ENCODE measurements at places on chromosomes 7 and 10.

DNA sequence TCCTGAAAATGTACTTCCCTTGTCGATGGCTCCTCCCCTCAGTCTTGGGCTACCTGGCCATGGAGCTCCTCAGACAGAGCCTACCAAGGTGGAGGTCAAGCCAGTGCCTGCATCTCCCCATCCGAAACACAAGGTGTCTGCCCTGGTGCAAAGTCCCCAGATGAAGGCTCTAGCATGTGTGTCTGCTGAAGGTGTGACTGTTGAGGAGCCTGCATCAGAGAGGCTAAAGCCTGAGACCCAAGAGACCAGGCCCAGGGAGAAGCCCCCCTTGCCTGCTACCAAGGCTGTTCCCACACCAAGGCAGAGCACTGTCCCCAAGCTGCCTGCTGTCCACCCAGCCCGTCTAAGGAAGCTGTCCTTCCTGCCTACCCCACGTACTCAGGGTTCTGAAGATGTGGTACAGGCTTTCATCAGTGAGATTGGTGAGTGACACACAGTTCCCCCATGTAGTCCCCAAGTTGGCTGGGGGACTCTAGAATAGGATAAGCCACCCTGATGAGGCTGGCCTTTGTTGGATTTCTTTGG, 8.8 kb downstream of the PPRC1 start:
- DNase-seq: no peak

DNA sequence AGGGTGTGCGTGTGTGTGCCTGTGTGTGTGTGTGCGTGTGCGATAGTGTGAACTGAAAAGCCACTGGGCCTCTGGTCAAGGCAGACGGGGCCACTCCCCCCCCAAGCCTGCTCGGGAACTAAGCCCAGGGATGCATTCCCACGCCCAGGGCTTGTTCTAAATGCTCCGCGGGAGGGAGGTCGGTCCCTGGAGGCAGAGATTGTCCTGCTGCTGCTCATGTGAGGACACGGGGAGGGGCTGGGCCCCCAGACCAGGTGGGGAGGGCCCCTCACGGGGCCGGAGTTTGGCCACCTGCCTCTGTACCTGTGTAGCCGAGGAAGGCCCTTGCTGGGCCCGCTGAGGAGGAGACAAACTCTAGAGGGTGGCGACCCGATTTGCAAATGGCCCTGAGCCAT, 93.9 kb downstream of the PDGFA start:
- DNase-seq: no peak

DNA sequence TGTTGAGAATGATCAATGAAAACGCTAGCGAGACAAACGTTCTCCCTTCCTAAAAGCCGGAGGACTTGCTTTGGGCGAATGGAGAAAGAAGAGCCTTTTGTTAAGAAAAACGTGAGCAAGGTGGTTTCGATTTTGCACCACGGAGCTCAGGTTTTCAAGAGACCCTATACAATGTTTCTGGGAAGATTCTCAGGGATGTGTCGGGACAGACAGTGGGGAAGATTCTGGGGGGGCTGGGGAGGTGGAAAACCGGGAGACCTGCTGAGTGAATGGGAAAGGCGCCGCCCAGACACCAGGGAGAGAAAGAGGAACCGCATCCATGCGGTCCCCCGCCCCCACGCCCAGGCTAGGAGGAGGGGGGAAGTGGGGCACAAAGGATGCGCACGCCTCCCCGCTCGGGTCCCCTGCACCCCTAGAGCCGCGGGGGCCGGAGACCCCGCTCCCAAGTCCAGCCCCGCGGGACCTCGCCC, 745 bp downstream of the YWHAG start:
- DNase-seq: peak; percentile 28

GRCh38 chr7:91045606-91046005, 218.6 kb upstream of the FZD1 start:
- no peak for DNase-seq

GRCh38 chr7:155618708-155619633, 25.5 kb upstream of the RBM33 start:
- DNase-seq: no peak

DNA sequence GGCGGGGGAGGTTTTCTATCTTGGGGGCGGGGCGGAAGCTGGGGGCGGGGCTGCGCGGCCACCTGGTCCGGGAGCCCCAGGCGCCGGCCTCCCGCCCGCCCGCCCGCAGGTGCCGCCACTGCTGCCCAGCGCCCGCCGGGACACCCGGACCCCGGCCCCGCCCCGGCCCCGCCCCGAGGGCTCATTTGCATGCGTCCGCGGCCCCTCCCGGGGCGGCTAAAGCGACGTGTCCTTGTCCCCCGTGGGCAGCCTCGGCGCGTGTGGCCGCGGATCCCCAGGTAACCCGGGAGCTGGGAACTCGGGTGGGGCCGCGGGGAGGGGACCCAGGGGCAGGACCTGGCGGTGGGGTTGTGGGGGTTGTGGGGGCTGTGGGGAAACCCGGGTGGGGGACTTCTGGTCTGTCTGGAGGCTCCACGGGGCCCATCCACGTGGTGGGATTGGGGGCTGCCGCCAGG, at the start of gene BHLHA15:
TSS of gene BHLHA15 (plus strand) at position 219 of the 455 bp plus-strand sequence. CDS start 871 bp downstream, outside the sequence.
- no peak for DNase-seq

GRCh38 chr7:22589641-22590201, 89.7 kb upstream of the STEAP1B start:
- no peak for DNase-seq

- DNase-seq: no peak
These were observed 10.1 kb downstream of the LIMK1 start for GRCh38 chr7:74093671-74094223.

- no peak for DNase-seq
These were observed 62.3 kb upstream of the ARHGAP12 start for GRCh38 chr10:31990937-31991336.

GRCh38 chr7:47249361-47249760, 332.6 kb downstream of the TNS3 start:
- no peak for DNase-seq

GRCh38 chr7:2276107-2276506, 34.1 kb downstream of the NUDT1 start:
- no peak for DNase-seq

DNA sequence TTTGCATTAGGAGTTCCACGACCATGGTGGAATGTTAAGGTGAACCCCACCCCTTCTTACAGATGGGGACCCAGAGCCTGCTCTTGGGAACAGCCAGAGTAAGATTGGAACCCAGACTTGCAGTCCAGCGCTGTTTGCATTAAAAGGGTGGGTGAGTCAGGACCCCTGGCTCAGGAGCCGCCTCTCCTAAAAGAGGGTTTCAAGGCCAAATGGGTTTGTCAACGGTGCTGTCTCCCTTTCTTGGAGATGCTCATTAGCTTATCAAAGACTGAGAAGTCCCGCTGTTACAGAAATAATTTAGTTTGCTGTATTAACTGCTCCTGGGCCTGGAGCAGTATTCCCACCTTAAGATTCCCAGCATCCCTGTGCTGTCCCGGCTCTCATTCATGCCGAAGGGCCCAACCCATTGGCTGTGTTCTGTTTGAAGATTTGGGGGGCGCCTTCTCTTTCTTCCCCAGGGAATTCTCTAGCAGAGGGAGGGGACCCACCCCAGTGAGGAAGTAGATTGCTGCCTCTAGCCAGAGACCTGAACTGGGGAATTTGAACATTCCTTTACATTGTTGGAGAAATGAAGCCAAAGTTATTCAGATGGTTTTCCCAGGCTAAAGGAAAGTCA, 1.8 kb downstream of the MARVELD1 start:
- DNase-seq: no peak

GRCh38 chr7:45922810-45923209, 1.7 kb upstream of the IGFBP3 start:
- DNase-seq: no peak

- no peak for DNase-seq
These were observed 8.9 kb downstream of the EEPD1 start for GRCh38 chr7:36161996-36162395.

GRCh38 chr7:75630549-75630948, 108.2 kb downstream of the HIP1 start:
- DNase-seq: no peak

DNA sequence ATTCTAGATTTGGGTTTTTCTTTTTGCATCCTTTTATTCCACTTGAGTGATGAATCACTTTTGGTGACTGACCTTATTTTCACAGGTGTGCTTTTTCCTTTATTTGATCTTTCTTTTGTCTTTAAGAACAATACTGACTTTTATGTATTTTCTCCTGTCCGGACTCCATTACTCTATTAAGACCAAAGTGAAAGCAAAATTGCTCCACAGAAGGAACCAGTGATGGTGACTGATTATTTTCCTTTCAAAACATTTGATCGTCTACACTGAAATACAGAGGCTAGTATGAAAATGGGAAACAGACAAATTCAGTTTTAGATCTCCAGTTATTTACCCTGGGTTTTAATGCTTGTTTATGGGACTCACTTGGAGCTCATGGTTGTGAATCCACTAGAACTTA, 15.5 kb downstream of the EXOC4 start:
- no peak for DNase-seq

DNA sequence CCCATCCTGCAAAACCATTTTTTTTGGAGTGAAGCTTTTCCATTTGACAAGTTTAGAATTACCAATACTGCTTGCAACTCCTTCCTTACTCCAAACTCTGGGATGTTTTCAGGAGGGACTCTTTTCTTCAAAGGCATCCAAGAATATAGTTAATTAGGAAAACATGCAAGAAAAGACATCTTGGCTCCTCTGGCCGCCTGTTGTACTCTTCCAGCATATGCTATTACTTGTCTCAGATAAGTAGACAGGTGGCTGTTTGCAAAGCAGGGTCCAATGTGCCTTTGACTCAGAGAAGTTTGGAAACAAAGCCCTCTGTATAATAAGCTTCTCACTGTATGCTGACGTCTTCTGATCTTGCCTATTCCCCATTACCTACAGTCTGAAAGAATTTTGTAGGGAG, 746.5 kb downstream of the AUTS2 start:
- DNase-seq: no peak

DNA sequence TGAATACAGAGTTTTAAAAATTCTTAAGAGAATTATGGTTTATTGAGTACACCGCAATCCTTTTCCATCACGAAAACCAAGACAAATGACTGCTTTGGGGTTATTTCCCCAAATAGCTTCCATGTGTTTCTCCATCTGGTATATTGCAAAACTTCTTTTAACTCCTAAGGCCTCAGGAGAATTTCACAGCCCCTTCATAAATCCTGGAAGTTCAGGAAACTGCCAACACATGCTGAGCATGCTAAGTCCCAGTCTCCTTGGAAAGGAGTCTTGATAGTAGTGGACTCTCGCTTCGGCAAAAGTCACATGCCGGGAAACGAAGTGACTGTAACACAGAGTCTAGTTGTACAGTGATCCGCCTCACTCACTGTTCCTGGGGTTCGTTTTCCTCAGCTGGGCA, 88.1 kb upstream of the RSU1 start:
- no peak for DNase-seq

DNA sequence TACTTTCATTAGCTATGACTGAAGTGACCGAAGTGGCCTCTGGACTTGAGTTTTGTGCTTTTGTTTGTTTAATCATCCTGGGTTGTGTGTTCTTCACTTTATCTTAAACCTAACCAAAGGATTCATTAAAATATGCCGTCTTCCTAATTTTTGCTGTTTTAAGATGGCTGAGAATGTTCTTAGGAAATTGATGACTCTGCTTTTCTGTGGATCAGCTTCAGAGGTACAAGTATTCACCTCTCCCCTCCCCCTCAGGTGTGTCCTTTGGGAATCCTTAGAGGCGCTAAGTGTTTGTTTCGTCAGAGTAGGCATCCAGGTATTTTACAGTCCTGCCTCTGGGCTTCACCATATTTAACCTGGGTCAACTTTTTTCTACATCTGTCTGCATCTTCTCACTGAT, 1.1 kb downstream of the CCDC126 start:
- no peak for DNase-seq

- DNase-seq: no peak
These were observed 20.7 kb upstream of the KMT2E start for GRCh38 chr7:104993217-104993862.

- DNase-seq: no peak
These were observed 47.8 kb upstream of the NKX2-3 start for GRCh38 chr10:99484626-99485581.

Data from stimulated activated CD8-positive, alpha-beta memory T cell treated with anti-CD3 and anti-CD28 coated beads, Interleukin-4, amount 100 ng/mL, for 4 hours (primary cell).